ENCODE measurements at places on chromosomes 3 and 15.

DNA sequence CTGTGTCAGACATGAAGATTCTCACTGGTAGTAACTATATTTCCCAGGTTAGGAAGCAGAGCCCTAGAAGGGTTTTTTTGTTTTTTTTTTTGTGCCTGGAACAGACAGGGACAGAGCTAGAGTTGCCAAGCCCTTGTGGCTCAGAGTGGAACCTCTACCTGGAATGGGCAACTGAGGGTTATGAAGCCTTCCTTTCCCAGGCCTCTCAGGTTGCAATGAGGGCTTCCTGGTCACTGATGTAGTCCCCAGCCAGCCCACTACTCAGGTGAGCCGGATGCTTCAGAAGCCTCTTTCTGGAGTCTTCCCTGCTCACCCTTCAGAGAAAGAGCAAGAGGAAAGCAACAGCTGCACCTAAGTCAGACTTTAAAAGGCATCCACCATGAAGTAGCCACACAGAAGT is 48.8 kb upstream of the MANF start:
- no peak for DNase-seq

- DNase-seq: no peak
Observed at GRCh38 chr3:48435223-48435595, 4.7 kb downstream of the CCDC51 start.

DNA sequence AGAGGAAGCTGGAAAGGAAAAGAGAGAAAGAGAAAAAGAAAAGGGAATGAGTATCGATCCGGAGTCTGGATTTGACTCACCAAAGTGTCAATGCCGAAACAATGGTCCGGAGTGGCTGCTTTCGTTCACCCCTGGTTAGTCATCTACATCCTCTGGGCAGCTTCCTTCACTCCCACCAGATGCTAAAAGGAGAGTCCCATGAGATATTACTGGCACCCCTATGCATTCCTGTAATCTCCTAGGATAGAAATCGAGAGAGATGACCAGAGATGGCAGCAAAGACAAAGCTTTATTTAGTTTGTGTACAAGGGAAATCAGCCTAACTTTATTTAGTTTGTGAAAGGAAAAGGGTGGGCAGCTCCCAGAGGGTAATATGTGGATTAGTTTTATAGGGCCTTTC is 622.2 kb downstream of the ZPLD1 start:
- DNase-seq: no peak

DNA sequence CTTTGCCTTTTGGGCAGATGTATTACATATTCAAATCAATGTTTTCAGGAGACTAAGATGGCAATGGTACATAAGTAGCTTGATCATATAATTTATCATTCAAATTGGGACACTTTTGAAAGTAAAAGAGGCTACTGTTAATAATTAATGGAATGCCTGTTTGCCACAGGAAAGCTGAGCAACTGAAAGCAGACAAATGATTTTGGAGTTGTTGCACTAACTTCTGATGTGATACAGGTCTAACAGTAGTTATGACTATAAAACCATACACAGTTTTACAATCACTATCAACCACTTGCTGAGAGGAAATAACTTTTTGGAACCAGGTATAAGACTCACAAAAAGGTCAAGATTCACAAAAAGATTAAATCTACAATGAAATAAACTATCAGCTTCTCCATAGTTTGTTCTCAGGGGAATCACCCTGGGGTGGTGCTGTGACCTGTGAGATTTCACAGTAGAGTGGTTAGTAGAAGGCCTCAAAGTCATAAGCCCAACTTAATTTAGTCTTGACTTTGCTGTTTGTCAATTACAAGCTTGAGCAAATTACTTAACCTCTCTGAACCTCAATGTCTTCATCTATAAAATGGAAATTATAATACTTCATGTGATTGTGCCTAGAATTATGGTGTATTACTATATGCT is 42.7 kb downstream of the HHLA2 start:
- DNase-seq: no peak

- no peak for DNase-seq
Observed at GRCh38 chr3:4373669-4374068, 70.5 kb downstream of the SETMAR start.

GRCh38 chr3:23760871-23761373 is 44.8 kb upstream of the UBE2E1 start:
- no peak for DNase-seq

GRCh38 chr3:97815149-97815917 is 6.5 kb upstream of the CRYBG3 start:
- DNase-seq: no peak

DNA sequence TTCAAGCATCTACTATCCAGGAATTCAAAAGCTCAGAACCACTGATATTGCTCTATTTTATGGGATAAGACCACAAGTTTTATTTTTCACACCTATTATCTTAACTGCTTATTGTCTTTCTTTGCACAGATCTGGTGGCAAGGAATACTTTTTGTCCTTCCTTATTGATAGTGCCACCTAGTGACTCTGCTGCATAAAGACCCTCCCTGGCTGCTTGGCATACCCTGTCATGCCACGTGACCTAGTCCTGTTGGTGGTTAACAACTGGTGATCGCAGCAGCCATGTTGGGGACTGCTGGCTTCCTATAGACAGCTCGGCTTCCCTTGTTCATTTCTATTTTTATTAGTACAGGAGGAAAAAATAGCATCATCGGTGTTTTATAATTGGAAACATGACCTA is 236.3 kb downstream of the MEX3B start:
- DNase-seq: no peak

GRCh38 chr15:63312286-63312685 is 34.9 kb downstream of the APH1B start:
- no peak for DNase-seq

- no peak for DNase-seq
Observed at GRCh38 chr3:70646635-70647034, 334.2 kb upstream of the MDFIC2 start.

DNA sequence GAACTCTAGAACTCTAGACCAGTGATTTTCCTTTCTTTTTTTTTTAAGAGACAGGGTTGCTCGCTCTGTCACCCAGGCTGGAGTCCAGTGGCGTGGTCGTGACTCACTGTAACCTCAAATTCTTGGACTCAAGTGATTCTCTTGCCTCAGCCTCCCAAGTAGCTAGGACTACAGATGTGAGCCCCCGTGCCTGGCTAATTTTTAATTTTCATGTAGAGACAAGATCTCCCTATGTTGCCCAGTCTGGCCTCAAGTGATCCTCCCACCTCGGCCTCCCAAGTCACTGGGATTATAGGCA is 359.6 kb downstream of the SHQ1 start:
- DNase-seq: no peak

DNA sequence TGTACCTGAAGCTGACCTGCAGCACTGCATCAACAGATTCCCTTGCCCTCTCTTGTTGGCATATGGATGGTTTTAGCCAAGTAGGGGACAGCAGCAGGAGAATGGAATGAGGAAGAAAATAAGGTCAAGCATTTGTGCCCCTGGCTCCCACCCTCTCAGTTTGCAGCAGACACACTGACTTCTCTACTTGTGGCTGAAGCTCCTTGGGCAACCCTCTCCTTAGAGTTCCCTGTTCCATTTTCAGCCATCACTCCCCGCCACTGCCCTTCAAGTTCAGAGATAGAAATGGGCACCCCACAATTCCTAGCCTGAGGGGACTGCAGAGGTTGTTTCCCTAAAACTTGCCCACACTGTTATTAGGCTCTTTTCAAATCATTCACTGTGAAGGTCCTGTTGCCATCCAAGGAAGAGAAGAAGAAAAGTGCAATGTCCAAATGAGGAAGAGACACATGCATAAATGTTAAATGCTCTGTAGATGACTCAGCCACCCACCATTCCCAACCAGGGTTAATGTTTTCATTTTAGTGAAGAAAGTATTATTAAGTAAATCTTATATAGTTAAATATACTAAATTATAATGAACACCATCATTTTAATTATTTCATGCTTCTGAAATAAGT is 295.9 kb upstream of the UBE2E2 start:
- DNase-seq: no peak

Data from upper lobe of right lung (tissue), 1 donor.